CD8-positive, alpha-beta memory T cell (primary cell): ENCODE measurements at places on chromosomes 5 and 9. TPM values are rescaled to one million over a fixed set of nuclear protein-coding genes. Genes with fewer than 3 reads are reported as not detected.

Gene IFNA13
- total RNA-seq = not detected

Gene RETREG1
- total RNA-seq = 12.1 TPM

Gene SLC36A3
- total RNA-seq = not detected

Gene SLC46A2
- total RNA-seq = not detected

Gene FRRS1L
- not detected for total RNA-seq

Gene SLC6A19
- total RNA-seq = not detected

Gene CSNK1G3
- 48.3 TPM for total RNA-seq

Gene CAMK2A
- total RNA-seq = not detected

DNA sequence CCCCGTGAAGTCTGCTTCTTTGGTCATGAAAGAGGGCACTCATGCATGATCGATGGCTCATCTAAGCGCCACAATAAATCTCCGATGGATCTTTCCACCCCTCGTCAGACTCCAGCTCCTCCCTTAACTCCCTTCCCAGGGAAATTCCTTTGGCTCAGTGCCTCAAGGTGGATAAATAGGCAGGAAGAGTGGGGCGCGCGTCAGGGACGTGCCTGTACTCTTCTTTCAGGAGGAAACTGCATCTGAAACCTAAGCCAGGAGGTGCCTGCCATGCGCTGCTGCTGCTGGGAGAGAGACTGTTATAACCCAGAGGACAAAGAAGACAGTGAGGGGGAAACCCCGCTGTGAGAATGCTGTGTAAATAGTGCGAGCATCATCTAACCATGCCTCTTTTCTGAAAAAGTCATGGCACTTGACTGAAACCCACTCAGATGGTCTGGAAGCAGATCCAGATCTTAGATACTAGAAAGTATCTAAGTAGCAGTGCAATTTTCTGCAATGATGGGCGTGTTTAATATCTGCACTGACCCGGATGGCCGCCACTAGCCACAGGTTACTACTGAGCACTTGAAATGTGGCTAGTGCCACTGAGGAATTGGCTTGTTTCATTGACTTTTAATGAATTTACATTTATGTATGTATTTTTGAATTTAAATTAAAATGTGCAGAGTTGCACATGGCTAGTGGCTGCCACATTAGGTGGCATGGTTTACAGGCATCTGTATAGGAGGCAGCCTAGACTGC is 120.3 kb upstream of the BASP1 start:
- no peak overlapping the region for H3K27ac ChIP-seq
- no peaks in the 10 kb centered on the region for H3K36me3 ChIP-seq
- no peaks in the 10 kb centered on the region for H3K4me1 ChIP-seq
- no peak for DNase-seq
- H3K27me3 ChIP-seq = no peaks in the 10 kb centered on the region

DNA sequence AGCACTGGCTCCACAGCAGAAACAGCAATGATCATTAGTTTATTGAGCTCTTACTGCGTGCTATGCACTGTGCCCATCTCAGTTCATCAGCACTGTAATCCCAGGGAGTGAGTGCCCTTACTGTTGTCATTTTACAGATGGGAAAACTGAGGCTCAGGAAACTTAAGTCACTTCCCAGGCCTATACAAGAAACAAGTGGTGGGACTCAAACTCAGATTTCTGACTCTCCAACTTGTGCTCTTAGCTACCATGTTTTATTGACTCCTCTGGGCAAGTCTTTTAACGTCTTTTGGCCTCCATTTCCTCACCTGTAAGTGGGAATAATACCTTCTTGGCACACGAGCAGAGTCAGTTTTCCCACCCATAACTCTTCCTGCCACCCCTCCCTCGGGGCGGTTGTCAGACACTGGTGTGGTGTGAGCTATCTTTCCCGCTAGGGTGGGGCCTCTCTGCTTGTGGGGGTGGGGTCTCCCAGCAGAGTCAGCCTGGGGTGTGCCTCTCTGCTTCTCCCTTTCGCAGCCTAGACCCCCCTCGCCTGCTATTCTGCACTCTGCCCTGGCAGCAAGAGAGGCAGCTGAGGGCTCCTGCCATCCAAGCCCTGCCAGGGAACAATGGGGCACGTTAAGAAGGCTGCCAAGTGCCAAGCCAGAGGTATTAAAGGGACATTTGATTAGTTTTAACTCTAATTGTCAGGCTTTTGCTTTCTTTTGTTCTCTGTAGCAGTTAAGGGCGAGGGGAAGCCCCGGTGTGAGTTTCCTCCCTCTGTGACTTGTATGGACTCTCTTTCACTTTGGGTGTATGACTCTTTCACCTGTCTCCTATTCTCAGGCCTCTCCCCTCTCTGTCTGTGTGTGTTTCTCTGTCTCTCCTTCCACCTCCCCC is 12.1 kb downstream of the GALNT10 start:
- peak; percentile 58 for DNase-seq
- peaks cover 42% of the 10 kb centered on the region for H3K4me1 ChIP-seq
- no peaks in the 10 kb centered on the region for H3K36me3 ChIP-seq
- no peaks in the 10 kb centered on the region for H3K27me3 ChIP-seq
- peak overlapping the region; percentile 36 for H3K4me3 ChIP-seq
- H3K27ac ChIP-seq = peak overlapping the region; percentile 46

- H3K27ac ChIP-seq = no peak overlapping the region
- no peak overlapping the region for H3K4me3 ChIP-seq
- H3K27me3 ChIP-seq = no peaks in the 10 kb centered on the region
- no peaks in the 10 kb centered on the region for H3K36me3 ChIP-seq
- H3K4me1 ChIP-seq = peaks cover 3% of the 10 kb centered on the region
- no peak for DNase-seq
Observed at GRCh38 chr5:179901462-179901861, 6.2 kb downstream of the TBC1D9B start.

- H3K27me3 ChIP-seq = no peaks in the 10 kb centered on the region
- no peak for DNase-seq
- no peak overlapping the region for H3K27ac ChIP-seq
- H3K4me3 ChIP-seq = no peak overlapping the region
Observed at GRCh38 chr5:123987956-123988355, 476.0 kb downstream of the CSNK1G3 start.

DNA sequence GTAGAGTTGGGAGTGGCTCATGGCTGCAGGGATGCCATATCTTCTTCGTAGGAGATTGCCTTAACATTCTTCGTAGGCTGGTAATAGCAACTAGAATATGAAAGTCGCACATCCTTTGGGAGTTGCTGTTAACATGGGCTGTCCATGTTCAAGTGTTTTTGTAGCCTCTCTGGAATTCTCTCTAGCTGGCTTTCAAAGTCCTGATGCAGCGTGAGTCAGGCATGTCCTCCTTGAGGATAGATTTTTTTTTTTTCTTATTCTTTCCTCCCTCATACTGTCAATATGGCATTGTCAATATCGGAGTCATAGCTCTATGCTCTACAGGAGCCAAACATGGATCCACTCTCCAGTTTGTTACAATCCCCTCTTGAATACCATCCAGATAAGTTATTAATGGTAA is 494.8 kb upstream of the WWC1 start:
- no peak overlapping the region for H3K4me3 ChIP-seq
- no peak overlapping the region for H3K27ac ChIP-seq
- H3K27me3 ChIP-seq = no peaks in the 10 kb centered on the region
- no peaks in the 10 kb centered on the region for H3K36me3 ChIP-seq

DNA sequence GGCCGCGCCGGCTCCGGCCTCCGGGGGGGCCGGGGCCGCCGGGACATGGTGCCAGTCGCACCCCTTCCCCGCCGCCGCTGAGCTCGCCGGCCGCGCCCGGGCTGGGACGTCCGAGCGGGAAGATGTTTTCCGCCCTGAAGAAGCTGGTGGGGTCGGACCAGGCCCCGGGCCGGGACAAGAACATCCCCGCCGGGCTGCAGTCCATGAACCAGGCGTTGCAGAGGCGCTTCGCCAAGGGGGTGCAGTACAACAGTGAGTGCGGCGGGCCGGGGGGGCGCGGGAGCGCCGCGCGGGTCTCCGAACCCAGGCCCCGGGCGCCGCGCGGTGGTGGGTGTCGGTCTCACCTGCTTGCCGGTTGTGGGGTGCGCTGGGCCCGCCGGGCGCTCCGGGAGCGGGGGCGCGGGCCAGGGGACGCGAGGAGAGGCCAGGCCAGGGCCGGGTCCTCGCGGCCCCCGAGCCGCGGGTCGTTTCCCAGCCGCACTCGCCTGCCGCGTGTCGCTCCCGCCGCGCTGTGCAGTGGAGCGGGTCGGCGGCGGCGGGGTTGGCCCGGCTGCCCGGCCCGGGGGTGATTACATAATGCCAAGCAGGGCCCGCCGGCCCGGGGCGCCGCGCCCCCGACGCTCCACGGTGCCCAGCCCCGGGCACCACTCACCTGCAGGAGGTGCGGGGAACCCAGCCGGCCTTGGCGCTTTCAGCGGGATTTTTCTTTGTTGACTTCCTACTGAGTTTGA is 492 bp downstream of the RABL6 start:
- H3K27ac ChIP-seq = peak overlapping the region; percentile 78
- H3K4me1 ChIP-seq = peaks cover 29% of the 10 kb centered on the region
- no peaks in the 10 kb centered on the region for H3K36me3 ChIP-seq

DNA sequence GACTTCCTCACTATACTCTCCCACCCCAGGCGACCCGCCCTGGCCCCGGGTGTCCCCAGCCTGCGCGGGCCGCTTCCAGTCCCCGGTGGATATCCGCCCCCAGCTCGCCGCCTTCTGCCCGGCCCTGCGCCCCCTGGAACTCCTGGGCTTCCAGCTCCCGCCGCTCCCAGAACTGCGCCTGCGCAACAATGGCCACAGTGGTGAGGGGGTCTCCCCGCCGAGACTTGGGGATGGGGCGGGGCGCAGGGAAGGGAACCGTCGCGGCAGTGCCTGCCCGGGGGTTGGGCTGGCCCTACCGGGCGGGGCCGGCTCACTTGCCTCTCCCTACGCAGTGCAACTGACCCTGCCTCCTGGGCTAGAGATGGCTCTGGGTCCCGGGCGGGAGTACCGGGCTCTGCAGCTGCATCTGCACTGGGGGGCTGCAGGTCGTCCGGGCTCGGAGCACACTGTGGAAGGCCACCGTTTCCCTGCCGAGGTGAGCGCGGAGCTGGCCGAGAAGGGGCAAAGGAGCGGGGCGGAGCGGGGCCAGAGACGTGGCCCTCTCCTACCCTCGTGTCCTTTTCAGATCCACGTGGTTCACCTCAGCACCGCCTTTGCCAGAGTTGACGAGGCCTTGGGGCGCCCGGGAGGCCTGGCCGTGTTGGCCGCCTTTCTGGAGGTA is 2.1 kb downstream of the CA9 start:
- no peak overlapping the region for H3K27ac ChIP-seq
- H3K27me3 ChIP-seq = no peaks in the 10 kb centered on the region
- H3K4me1 ChIP-seq = no peaks in the 10 kb centered on the region
- no peak overlapping the region for H3K4me3 ChIP-seq

GRCh38 chr9:3675946-3676345 is 150.1 kb upstream of the RFX3 start:
- no peak overlapping the region for H3K27ac ChIP-seq
- no peaks in the 10 kb centered on the region for H3K4me1 ChIP-seq
- DNase-seq = no peak
- H3K27me3 ChIP-seq = no peaks in the 10 kb centered on the region

GRCh38 chr9:126690431-126691051 is 76.8 kb downstream of the LMX1B start:
- H3K27ac ChIP-seq = no peak overlapping the region
- peaks cover 2% of the 10 kb centered on the region for H3K27me3 ChIP-seq
- no peaks in the 10 kb centered on the region for H3K4me1 ChIP-seq

DNA sequence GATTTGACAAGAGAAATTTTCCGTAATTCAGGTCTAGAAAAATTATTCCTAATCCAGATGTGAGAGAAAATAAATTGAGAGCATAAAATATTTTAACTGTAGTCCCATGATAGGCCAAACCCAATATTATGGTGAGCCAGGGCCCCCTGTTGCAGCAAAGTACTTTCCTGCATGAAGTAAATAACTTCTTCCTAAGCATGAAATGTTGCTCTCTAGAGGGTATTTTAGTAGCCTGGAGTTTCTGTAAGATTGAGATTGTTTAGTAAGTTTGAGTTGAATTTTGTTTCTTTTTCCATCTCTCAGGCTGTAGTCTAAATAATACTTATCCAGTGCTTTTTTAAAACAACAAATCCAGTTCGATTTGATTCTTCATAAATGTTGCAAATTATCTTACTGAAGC is 317.5 kb upstream of the MPDZ start:
- no peak for DNase-seq
- no peak overlapping the region for H3K4me3 ChIP-seq
- no peaks in the 10 kb centered on the region for H3K4me1 ChIP-seq
- no peaks in the 10 kb centered on the region for H3K36me3 ChIP-seq

DNA sequence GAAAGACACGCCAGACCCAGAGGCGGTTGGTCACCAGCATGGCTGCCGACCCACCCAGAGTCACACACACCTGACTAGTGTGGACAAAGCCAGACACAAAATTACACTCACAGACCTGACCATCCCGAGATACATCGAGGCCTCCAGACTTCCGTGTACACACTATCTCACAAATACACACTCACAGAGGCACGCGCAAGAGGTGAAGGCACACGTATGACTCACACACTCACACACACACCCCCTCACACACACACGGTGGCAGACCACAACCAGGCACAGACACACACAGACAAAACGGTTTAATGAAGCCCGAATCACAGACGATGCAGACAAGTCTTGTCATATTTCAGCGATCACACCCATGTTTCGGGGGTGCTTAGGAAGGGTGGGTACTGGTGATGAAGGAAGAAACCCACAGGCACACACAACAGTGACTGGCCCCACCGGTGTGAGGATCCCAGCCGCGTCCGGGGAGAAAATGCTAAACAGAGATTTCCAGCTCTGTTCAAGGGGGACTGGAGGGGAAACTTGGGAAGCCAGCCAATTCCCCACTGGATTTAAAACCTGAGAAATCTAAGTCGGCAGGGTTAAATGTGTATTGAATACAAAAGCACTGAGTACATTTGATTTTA is 51.3 kb downstream of the CRB2 start:
- no peak overlapping the region for H3K27ac ChIP-seq
- no peaks in the 10 kb centered on the region for H3K36me3 ChIP-seq
- DNase-seq = no peak
- H3K4me1 ChIP-seq = no peaks in the 10 kb centered on the region

DNA sequence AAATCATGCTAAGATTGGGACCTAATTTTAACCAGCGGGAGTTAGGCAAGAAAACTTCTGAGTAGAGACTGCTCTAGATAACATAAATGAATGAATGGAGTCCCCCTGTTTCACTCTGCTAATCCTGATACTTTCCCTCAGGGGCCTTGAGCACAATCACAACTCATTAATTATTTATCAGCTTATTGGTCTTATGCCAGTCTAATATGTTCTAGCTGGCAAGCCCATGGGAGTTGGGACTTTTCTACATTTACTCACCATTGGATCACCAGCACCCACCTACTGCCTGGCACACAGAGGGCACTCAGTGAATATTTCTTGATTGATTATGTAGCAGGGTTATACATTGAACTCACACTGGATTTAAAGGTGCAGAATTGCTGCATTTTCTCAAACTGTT is 13.5 kb upstream of the TMED7 start:
- no peaks in the 10 kb centered on the region for H3K36me3 ChIP-seq
- DNase-seq = no peak
- peaks cover 3% of the 10 kb centered on the region for H3K4me1 ChIP-seq
- H3K4me3 ChIP-seq = no peak overlapping the region
- H3K27ac ChIP-seq = no peak overlapping the region
- H3K27me3 ChIP-seq = no peaks in the 10 kb centered on the region

DNA sequence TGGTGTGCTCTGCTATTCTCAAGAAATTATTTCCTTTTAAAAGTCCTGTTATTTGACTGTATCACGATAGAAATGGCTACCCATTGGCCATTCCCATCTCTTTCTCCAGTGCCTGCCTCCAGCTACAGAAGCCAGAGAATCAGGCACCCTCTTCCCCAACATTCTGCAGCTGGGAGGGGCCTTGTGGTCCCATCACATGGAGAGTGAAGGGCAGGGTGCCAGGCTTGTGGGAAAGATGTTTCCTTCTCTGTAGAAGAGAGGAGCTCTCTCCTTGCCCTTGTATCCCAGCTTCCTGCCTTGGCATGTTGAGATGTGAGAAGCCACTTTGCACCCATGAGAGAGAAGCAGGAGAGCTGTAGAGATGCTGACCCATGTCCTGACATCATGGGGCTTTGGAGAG is 465.0 kb downstream of the MTRR start:
- DNase-seq = no peak
- H3K36me3 ChIP-seq = no peaks in the 10 kb centered on the region
- H3K4me3 ChIP-seq = no peak overlapping the region
- no peaks in the 10 kb centered on the region for H3K27me3 ChIP-seq
